ENCODE measurements at places on chromosomes 16 and 17.
A peak's percentile ranks its signal among the peaks of the same experiment; 100 is the strongest.

DNA sequence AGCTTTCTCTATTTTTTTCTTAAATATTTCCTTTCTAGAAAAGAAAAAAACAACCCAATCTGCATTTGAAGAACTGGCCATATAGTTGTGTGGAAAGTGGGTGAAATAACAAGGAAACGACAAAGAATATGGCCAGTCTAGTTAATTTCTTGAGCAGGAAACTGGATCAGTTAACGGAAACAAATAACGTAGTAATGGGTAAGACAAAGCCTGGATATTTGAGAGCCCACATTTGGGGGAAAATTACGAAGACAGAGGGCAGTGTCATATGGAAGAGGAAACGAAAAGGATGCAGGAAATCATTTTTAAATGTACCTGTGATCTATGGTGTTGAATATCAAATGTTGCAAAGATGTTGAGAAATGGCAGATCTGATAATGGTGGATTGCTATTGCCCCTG is 78.6 kb downstream of the HS3ST3A1 start:
- no peaks in the 10 kb centered on the region for H3K4me1 ChIP-seq
- H3K4me3 ChIP-seq = no peak overlapping the region
- DNase-seq = no peak
- H3K27me3 ChIP-seq = no peaks in the 10 kb centered on the region
- H3K36me3 ChIP-seq = no peaks in the 10 kb centered on the region

GRCh38 chr17:71267668-71268067 is 853.2 kb upstream of the SOX9 start:
- H3K4me3 ChIP-seq = no peak overlapping the region
- H3K36me3 ChIP-seq = no peaks in the 10 kb centered on the region
- no peaks in the 10 kb centered on the region for H3K27me3 ChIP-seq
- no peak for DNase-seq
- H3K4me1 ChIP-seq = no peaks in the 10 kb centered on the region

DNA sequence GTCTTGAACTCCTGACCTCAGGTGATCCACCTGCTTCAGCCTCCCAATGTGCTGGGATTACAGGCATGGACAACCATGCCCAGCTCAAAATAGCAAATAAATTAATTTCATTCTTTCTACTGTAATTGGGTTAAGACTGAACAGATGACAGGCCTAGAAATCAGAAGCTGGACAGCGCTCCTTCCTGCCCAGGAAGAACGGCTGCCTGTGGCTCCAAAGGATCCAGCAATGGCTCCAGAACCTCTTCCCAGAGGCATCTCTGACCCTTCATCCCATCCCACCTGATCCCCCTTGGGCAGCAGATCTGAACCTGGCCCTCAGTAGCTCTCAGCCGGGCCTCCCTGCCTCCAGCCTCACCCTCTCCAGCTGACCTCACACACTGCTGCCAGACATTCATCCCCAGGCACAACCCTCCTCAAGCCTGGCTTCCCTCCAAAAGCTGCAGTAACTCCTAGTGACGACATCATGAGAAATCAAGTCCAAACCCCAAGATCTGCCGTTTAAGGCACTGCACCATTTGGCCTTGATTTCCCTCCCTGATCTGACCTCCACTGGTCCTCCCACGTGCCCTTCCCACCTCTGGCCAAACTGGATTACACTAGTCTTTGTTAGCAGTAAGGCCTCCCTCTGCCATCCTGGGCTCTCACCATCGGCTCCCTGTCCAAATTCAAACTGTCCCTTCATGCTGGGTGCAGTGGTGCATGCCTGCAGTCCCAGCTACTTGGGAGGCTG is 3.1 kb upstream of the MIF4GD start:
- no peak overlapping the region for H3K27ac ChIP-seq
- no peak for DNase-seq
- H3K4me1 ChIP-seq = peaks cover 22% of the 10 kb centered on the region

- H3K27ac ChIP-seq = no peak overlapping the region
- H3K27me3 ChIP-seq = no peaks in the 10 kb centered on the region
- H3K4me3 ChIP-seq = no peak overlapping the region
- no peaks in the 10 kb centered on the region for H3K4me1 ChIP-seq
- no peaks in the 10 kb centered on the region for H3K36me3 ChIP-seq
Observed at GRCh38 chr17:77746896-77747554, 211.5 kb upstream of the TNRC6C start.

DNA sequence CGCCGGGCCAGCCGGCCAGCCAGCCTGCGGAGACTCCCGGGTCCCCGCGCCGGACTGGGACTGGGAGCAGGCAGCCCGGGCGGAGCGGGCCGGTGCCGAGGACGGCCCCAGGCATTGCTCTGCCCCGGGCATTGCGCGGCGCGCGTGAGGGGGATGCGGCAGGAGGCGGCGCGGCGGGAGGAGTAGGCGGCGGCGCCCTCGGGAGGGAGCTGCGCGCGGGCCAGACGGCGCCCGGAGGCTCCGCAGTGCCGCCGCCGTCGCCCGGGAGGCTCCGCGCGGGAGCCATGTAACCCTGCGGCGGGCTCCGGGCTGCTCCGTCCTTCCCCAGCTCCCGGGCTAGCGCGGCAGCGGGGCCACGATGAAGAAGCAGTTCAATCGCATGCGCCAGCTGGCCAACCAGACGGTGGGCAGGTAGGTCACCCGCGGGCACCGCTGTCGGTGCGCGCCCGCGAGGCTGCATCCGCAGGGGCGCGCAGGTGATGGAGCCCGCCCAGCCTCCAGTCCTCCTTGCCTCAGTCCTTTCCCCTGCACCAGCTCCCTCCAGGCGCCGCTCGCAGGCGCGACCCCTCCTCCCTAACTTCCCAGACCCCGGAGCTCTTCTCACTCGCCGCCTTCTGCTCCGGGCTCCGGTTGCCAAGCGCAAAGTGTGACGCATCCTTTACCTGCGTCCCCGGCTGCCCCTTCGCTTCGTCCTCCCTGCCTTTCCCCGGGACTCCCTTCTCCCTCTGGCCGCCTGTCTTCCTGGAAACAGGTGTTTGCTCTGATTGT is at the start of gene ARHGAP44:
Gene ARHGAP44, plus strand, starts transcription at position 18 of the 768 bp plus-strand sequence. Its CDS starts 341 bp downstream, at position 359.
- peak; percentile 80 for DNase-seq
- H3K4me1 ChIP-seq = no peaks in the 10 kb centered on the region
- H3K4me3 ChIP-seq = peak within 1 kb of the TSS; percentile 72
- peak within 1 kb of the TSS; percentile 49 for H3K27ac ChIP-seq
